Uterus (tissue), 4 donors: ENCODE measurements at places on chromosomes 5 and 9.

GRCh38 chr9:135479469-135480052 lies at the start of gene PPP1R26:
PPP1R26 (plus strand) TSS chr9:135479782; CDS start chr9:135484511, 4,729 bp downstream.
- DNase-seq: no peak

DNA sequence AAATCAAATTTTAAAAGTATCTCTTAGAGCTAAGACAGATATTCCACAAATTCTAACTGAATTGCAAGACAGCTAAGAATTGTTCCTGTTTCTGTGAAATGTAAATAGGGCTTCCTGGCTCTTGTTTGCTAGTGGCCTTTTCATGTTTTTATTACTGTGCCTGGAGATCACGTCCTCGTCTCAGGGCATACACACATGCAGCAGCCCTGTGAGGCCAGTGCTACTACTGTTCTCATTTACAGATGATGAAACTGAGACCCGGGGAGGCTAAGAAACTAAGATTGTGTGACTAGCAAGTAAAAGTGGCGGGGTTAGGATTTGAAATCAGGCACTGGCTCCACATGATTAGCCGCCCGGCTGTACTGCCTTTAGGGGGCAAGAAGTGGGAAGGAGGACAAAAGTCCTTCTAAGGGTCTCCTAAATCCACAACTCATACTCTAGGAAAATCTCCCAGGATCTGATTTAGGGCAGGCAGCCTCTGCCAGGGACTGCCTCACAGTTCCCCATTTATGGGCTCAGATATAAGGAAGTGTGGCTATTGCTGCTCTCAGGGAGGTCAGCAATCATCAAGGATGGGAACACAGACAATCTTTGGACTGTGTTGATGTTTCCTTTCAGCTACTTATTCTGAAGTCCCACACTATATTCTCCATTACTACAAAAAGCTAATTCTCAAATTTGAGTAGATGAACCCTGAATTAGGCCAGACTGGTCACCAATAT lies 7.9 kb downstream of the PRUNE2 start:
- no peak for DNase-seq

- no peak for DNase-seq
These were observed 366.5 kb downstream of the TAF11L14 start for GRCh38 chr5:18000744-18001143.

DNA sequence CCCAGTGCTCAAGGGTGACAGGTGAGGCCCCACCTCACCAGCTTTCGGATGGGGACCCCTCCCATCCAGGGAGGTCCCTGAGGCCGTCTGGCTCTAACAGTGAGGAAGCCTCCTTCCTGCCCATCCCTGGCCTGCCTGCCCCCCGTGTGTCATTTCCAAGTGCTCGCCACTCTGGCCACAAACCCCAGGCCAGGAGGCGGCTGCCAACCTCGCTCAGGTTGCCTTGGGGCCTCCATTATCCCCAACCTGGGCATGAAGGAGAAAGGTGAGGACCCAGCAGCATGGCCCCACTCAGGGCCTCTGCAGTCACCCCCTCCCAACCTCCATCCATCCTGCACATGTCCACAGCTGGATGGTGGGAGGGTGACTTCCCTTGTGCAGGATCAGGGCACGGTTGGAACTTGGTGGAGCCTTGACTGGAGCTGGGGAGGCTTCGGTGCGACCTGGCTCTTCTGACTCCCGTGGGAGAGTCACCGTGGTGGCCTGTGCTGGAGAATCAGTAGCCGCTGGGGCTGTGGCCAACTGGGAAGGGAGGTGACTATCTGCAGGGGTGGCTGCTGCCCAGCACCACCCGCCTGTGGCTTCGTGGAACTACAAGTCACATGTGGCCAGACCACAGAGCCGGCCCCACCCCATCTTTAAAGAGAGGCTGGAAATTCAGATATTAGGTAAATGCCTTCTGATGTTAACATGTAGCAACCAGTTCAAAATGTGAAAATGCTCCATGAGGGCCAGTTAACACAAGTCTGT lies 37.5 kb upstream of the GFPT2 start:
- DNase-seq: no peak

- DNase-seq: no peak
These were observed 4.8 kb upstream of the CEL start for GRCh38 chr9:133057006-133057405.

- DNase-seq: no peak
These were observed 23.0 kb downstream of the SLC36A1 start for GRCh38 chr5:151470439-151470838.

DNA sequence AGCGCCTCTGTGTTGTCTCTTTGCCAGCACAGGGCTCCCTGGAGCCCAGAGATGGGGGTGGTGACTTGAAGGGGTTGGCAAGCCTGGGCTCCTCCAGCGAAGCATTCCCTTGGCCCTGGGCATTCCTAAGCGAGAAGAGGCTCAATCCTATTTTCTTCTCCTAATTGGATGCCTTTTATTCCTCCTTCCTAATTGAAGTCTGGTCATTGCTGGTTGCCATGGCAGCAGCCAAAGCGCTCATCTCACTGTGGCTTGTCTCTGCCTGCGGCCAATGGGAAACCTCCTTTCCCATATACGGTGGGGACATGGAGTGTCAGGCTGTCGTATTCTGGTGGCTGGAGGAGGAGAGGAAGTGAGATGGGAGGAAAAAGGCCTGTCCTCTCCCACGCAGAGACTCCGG lies 52.3 kb upstream of the RARS1 start:
- no peak for DNase-seq

DNA sequence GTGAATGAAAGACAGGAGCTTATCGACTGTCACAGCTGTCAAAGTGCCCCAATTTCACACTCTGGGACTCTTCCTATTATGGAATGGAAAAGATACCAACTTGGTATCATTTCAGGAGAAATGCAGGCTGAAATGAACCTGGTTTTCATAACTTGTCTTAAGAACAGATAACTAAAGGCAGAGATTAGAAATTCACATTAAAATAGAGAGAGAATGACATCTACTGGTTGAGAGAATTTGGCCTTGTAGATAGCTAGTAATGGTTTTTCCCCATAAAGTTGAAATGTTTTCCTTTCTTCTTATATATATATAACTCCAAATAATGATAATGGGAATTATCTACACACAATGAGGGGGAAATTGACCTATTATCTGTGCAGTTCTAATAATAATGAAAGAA lies 600.2 kb upstream of the CCNG1 start:
- no peak for DNase-seq

DNA sequence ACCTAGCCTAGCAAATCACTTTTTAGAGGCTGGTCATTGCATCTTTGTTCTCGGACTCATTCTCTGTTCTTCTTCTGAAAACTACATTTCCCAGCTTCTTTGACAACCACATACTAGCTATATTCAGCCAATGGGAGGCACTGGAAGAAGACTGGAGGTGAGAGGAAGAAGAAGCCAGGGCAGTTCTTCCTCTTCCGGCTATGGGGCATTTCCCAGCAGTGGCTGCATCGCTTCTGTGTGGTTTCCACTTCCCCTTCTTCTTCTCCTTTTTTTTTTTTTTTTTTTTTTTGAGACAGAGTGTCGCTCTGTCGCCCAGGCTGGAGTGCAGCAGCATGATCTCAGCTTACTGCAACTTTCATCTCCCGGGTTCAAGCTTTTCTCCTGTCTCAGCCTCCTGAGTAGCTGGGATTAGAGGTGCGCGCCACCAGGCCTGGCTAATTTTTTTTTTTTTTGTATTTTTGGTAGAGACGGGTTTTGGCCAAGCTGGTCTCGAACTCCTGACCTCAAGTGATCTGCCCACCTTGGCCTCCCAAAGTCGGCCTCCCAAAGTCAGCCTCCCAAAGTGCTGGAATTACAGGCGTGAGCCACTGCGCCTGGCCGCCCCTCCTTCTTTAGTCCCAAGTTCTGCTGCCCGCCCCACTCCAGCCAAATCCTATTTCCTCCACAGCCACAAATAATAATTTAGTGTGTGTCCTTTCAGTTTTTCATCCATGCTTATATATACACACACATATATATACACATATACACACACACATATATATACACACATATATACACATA lies 6.9 kb upstream of the UBAP1 start:
- no peak for DNase-seq

- DNase-seq: no peak
These were observed 38.0 kb downstream of the VAV2 start for GRCh38 chr9:133953976-133954709.

DNA sequence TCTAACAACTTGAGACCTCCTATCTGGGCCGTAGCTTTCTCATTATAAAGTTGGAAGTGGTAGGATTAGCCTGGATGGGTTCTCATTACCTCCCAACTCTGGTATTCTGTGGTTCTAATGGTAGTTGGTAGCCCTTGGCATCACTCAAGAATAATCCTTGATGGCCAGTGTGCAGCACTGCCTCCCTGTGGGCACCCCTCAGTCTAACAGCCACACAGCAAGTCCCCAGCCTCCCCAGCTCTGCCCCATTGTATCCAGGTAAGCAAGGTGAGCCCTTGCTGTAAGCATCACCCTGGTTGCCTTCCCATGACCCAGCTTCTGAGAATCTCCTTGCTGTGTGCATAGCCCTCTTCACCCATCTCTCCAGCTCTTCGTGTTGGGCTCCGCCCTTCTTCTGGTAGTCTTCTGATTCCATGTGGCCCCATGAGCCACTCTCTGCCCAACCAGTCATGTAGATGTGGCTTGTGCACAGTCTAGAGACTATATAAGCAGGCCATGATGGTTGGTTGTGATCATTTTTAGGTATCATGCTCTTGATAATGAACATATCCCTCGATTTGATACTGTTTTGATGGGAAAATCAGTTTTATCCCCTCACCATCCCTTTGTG lies 57.6 kb upstream of the GRHPR start:
- no peak for DNase-seq

GRCh38 chr9:78101247-78101646 lies 69.6 kb upstream of the GNAQ start:
- DNase-seq: no peak

GRCh38 chr9:137198051-137198901 lies 2.3 kb downstream of the TPRN start:
- DNase-seq: no peak

- peak; percentile 70 for DNase-seq
These were observed 6.9 kb downstream of the ANXA6 start for GRCh38 chr5:151150471-151151262.

GRCh38 chr5:1545126-1545804 lies 21.5 kb upstream of the LPCAT1 start:
- DNase-seq: peak; percentile 8

DNA sequence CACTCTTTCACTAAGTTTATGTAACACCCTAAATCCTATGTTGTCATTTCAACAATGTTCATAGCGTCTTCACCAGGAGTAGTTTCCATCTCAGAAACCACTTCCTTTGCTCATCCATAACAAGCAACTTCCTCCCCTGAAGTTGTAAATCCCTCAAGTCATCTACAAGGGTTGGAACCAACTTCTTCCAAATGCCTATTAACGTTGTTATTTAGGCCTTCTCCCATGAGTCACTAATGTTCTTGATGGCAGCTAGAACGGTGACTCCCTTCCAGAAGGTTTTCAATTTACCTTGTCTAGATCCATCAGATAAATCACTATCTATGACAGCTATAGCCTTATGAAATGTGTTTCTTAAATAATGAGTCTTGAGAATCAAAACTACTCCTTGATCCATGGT lies 73.3 kb upstream of the TARS1 start:
- no peak for DNase-seq
